ENCODE measurements at places on chromosomes 3 and 15.

GRCh38 chr3:33057320-33058298 is 39.3 kb downstream of the GLB1 start:
- DNase-seq: no peak

DNA sequence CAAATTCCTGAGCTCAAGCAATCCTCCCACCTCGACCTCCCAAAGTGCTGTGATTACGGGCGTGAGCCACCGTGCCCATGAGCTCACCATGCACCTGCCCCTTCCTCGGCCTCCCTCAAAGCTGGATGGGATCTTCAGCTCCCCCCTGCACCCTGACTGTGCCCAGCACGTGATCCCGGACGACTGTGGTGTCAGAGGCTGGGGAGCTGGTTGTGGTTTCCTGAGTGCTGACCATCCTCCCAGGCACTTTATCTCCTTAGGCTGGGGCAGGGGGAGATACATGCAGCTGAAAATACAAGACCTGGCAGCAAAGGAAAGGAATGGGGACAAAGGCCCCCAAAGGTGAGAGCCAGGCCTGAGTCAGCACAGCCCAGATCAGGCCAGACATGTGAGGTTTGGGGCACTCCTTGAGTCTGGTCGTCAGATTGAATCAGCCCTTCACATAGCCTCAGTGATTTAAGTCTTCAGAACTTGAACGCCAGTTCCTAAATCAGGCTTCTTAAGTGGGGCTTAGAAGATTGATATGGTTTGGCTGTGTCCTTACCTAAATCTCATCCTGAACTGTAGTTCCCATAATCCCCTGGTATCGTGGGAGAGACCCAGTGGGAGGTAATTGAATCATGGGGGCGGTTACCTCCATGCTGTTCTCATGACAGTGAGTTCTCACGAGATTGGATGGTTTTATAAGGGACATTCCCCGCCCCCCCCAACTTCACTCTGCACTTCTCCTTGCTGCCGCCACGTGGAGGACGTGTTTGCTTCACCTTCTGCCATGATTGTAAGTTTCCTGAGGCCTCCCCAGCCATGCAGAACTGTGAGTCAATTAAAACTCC is 35.8 kb downstream of the PRKCD start:
- no peak for DNase-seq

DNA sequence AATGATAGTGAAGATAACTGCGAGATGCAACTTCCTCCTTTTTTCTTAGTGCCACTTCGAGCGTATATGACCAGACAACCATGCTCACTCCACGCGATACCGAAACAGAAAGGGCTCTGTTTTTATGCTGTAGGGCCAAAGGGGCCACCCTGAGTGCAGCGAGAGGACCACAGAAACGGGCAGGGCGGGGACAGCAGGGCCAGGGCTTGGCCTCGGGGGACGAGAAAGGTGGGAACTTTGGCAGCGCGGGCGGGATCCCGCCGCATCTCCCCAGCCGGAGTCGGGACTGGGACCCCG is 483 bp downstream of the VPS13C start:
- peak; percentile 9 for DNase-seq

DNA sequence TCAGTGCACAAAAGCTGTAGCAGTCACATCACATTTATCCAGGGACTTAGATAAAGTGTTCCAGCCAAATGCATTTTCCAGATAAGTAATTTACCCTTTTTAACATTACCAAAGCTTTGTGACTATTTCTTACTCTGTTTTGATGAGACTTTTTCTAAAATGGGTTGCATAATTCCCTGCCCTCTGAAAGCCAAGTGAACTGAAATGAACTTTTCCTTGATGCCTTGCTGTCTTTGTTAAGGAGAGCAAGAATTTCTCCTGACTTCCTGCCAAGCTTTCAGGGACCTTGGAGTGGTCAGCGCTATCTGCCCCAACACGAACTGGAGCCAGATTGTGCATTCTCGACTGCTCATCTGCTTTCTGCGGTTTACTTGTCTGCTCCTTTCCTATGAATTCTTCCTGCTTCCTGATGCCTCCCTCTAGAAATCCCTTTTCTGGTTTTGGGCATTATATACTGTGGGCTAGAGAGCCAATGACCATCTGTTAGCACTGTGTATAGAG is 34.8 kb downstream of the EIF4E3 start:
- DNase-seq: no peak

DNA sequence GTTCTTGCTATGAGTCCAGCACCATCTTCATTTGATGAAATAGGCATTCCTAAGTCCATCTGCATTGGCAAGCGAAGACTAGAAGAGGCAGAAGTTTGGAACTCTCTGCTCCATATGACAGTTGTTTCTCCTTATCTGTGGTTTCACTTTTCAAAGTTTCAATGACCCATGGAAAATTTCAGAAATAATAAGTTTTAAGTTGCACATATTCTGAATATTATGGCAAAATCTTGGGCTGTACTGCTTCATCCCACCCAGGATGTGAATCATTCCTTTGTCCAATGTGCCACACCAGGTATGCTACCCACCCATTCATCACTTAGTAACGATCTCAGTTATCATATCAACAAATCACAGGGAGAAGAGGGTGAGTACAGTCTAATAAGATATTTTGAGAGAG is 647.9 kb downstream of the GRM7 start:
- no peak for DNase-seq

DNA sequence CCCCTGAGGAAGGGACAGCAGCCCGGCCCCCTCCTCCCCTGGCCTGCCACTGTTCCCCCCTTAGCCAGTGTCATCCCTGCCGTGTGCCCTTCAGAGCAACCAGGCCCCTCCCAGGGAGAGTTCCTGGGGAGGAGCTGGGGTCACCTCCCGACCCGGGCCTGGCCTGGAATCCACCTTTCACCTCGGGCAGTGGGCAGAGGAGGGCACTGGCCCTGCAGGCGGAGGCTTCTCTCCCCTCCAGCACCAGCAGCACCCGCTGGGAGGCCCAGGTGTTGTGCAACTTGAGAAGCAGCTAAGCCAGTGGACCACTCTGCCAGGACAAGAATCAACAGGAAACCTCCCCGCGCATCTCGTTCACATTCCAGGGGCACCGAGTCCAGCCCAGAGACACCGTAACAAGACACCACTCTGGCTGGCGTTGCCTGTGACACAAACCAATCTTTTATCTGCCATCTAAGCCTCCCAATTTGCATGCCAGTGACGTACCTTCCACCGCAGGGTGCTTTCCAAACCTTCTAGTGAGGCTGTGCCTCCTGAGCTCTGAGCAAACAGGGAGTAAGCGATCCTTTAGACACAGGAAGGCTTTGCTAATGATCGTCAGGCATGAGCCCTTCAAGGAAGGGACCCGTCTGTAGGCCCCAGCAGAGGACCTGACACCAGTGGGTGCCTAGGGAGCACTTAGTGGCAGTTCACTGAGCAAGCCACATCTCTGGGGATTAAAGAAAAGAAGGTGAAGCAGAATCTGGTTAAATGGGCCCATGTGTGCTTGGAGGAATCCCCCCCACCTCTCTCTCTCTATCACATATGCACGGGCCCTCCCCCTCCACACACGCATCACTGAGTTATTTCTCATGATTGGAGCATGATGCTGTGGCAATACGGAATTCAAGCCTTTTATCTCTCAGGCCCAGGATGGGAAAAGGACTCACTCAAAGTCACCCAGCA is 98.9 kb upstream of the TLE3 start:
- peak; percentile 71 for DNase-seq

GRCh38 chr3:53495146-53495519 is 722 bp downstream of the CACNA1D start:
- no peak for DNase-seq

DNA sequence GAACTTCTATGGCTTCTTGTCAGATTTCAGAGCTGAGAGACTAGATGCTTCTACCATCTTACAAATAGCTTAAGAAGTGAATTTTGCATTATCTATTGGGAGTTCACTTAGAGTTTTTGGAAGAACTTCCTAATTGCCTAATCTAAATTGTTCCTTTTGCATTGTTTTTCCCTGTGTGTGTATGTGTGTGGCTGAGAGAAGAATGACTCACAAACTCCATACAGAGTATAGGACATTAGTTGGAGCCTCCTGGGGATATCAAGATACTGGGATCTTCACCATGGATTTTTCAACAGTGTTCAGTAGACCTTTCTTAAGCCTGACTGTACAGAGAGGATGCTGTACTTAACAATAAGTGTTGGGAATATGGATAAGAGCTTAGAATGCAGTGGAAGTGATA is 10.9 kb downstream of the TLNRD1 start:
- no peak for DNase-seq

GRCh38 chr3:149703466-149703865 is 45.6 kb upstream of the WWTR1 start:
- no peak for DNase-seq

Data from SHP77 treated with DMSO at 0.1 percent for 48 hours (cell line).